ENCODE measurements at places on chromosomes 4 and X.

GRCh38 chr4:95379633-95380032, 169.1 kb downstream of the UNC5C start:
- no peak for DNase-seq

GRCh38 chrX:150099316-150099715, 161.0 kb upstream of the EOLA2 start:
- DNase-seq: no peak

- no peak for DNase-seq
Measured at GRCh38 chr4:133000012-133000411, 149.1 kb upstream of the PCDH10 start.

DNA sequence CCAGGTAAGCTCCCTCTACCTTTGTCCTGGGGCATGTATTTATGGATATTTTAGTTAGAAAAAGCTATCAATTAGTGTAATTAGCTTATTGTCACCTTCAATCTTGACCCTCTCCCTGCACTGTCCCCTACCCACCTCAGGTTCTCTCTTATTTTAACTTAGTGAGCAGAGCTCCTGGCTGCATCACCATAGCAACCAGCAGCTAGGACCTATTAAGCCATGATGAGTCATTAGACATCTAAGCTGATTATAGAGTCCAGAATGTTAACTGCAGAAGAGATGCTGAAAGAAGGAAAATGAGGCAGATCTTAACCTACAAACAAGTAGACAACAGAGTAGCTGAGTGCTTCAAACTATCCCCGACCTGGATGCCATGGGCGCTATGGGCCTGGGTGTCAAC, 36.6 kb downstream of the MAGEE2 start:
- no peak for DNase-seq

GRCh38 chrX:86806786-86807185, 658.5 kb downstream of the DACH2 start:
- no peak for DNase-seq

GRCh38 chr4:11821772-11822430, 393.2 kb upstream of the HS3ST1 start:
- DNase-seq: no peak

- no peak for DNase-seq
Measured at GRCh38 chr4:27305246-27305645, 444.6 kb downstream of the STIM2 start.

GRCh38 chr4:7964890-7965662, 25.4 kb upstream of the AFAP1 start:
- DNase-seq: no peak

GRCh38 chr4:80507507-80507906, 172.0 kb downstream of the CFAP299 start:
- no peak for DNase-seq
